H9 (cell line): ENCODE measurements at places on chromosomes 3 and 15. TPM values are rescaled to one million over a fixed set of nuclear protein-coding genes. Genes with fewer than 3 reads are reported as not detected.

DNA sequence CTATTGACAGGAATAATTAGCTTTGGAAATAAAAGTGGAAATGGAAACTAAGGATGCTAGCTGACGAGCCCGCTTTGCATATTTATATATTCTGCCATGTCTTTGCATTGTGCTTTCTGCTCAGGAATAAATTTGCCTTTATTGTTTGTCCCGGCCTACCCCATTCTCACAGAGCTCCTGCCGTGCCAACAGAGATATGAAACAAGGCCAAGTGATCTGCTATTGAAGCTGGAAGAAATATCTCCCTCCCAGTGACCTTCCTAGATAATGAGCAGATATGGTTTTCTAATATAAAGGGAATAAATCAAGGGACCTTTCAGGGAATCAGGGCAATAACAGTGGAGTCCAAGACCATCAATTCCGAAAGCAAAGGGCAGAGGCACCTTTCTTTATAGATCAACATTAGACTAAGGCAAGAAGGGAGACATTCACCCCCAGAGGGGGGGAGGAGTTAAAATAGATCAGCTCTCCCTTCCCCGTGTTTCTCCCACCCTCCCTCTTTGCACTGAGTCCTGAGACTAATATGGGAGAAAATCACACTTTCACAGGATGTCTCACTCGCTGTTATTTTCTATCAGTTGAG lies 664.6 kb downstream of the AGBL1 start:
- DNase-seq = no peak

The DHX36 gene
- total RNA-seq = 103 and 106 TPM in 2 replicates

DNA sequence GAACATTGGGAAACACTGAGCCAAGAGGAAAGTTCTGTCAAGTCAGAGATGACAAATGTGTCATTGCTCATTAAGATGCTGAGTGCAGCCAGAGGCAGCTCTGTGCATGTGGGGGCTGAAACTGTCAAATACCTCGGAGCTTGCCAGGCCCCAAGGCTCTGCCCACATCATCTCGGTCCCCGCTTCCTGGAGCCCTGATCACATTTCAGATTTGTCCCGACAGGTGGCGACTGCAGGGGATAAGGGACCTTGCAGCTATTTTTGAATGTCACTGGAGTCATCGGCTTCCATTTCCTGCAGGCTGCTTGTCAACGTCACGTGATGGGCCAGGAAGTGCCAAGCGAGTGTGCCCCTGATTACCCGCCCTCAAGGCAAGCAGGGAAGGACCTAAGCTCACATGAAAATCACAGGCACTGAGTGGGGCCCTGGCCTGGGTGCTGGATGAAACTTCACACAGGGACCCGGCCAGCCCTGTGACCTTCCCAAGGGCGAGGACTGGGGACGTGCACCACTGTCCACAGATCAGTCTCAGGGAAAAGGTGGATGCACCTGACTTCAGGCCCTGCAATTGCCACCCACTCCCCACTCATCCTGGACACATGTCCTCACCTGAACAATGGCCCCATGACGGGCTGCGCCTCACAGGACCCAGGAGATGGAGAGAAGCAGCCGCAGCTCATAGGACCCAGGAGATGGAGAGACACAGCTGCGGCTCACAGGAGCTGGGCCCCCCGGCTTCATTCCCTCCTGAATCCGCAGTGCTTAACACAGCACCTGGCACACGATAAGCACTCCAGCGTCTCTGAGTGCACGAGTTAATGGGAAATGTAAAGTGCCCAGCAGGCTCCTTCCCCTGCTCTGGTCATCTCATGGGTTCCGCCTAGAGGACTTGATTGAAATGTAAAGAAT lies 73.4 kb downstream of the NUP210 start:
- peak; percentile 85 for DNase-seq

DNA sequence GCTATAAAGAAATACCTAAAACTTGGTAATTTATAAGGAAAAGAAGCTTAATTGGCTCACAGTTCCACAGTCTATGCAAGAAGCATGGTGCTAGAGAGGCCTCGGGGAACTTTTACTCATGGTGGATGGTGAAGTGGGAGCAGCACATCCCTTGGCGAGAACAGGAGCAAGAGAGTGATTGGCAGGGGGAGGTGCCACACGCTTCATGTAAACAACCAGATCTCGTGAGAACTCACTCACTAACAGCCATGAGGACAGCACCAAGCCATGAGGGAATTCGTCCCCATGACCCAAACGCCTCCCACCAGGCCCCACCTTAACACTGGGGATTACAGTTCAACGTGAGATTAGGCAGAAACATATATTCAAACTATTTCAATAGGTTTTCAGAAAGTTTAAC lies 28.0 kb downstream of the GABRB3 start:
- DNase-seq = no peak

The CD96 gene
- not detected in 2 replicates for total RNA-seq

- DNase-seq = peak; percentile 73
Measured at GRCh38 chr3:127732303-127732702, 59.6 kb downstream of the ABTB1 start.

The DTX3L gene
- total RNA-seq = 6.6 and 7.5 TPM in 2 replicates

The LDHAL6B gene
- not detected in 2 replicates for total RNA-seq

The PIGZ gene
- total RNA-seq = 0.15 and 0.29 TPM in 2 replicates

The GRIP2 gene
- 3.1 and 3.2 TPM in 2 replicates for total RNA-seq

- no peak for DNase-seq
Measured at GRCh38 chr3:102449341-102449740, 14.5 kb downstream of the ZPLD1 start.

The NUP210 gene
- 47.3 and 48.8 TPM in 2 replicates for total RNA-seq

GRCh38 chr3:69879051-69879450 lies 120.5 kb upstream of the SAMMSON start:
- no peak for DNase-seq

- peak; percentile 69 for DNase-seq
Measured at GRCh38 chr15:68843425-68844311, 23.0 kb upstream of the ANP32A start.

- no peak for DNase-seq
Measured at GRCh38 chr3:33035596-33035995, 61.4 kb downstream of the GLB1 start.

GRCh38 chr3:57053122-57053521 lies 7.3 kb upstream of the SPATA12 start:
- DNase-seq = no peak

The TOP2B gene
- 170 and 181 TPM in 2 replicates for total RNA-seq

DNA sequence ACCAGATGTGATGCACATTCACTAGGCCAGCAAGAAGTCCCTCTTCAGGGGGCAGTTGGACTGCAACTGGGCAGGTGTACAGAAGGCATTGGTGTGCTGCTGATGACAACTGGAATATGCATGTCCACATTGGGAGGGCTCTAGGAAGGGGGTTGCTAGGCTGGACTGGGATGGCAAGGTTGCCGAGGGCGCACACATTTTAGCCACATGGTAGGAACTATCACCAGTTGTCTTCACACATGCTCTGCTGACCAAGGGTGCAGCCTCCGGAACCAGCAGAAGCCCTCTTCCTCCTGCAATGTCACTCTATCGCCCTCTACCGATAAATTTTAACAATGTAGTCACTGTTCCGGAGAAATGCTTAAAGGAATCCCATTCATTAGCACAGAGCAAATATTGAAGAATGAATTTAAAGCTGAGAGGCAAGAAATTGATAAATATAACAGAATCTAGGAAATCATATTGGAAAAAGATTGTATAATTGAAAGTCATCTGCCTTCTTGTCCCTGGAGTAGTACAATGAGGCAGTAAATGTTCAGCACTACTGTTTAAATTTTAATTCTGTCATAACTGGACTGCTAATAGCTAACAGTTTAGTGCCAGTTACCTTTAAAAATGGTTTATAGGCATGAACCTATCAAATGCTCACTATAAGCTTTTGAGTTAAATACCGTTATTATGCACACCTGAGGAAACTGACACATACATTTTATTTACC lies 22.6 kb upstream of the LYSMD4 start:
- peak; percentile 58 for DNase-seq

The CACNA2D2 gene
- total RNA-seq = 27.7 and 28.1 TPM in 2 replicates
